ENCODE measurements at places on chromosomes 4 and X.

- DNase-seq: no peak
These were observed 41.0 kb downstream of the LDB2 start for GRCh38 chr4:16857425-16857824.

DNA sequence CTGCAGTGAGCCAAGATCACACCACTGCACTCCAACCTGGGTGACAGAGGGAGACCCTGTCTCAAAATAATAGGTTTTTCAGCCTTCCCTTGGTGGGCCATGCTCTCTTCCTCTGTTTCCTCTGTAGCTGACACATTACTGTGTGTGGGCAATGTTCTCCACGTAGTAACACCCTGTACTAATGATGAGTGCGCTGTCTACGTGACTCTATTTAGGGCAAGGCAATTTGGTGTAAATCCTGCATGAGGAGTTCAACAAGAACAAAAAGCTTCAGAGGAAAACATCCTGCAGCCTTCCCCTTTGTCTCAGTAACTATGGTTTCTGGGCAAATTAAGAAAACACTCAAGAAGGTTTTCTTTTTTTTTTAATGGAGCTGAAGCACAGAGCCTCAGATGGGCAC lies 24.4 kb upstream of the JAKMIP1 start:
- DNase-seq: no peak

- no peak for DNase-seq
These were observed 39.9 kb upstream of the CYP4V2 start for GRCh38 chr4:186151499-186151898.

DNA sequence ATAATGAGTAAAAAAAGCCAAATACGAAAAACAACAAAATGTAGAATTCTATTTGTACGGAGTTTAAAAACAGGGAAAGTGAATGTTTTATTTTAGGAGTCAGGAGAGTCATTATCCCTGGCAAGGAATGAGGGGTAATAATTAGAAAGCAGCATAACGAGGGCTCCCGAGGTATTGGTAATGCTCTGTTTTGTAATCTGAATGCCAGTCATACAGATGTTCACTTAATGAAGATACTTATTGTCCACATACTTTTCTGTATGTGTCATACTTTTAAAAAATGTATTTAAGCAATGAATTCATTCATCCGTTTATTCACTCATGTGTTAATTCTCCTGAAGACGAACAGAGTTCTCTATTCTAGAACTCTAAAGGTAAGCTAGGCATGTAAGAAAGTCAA lies 87.8 kb upstream of the BMP2K start:
- DNase-seq: peak; percentile 29

DNA sequence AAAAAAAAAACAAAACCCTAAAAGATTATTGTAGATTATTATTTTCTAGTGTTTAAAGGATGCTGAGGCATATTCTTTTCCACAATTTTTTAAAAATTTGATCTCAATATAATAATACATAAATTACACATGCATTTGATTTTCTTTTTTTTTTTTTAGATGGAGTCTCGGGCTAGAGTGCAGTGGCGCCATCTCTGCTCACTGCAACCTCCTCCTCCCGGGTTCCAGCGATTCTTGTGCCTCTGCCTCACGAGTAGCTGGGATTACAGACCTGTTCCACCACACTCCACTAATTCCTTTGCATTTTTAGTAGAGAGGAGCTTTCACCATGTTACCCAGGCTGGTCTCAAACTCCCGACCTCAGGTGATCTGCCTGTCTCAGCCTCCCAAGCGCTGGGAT lies 83.5 kb upstream of the TSPAN5 start:
- no peak for DNase-seq

DNA sequence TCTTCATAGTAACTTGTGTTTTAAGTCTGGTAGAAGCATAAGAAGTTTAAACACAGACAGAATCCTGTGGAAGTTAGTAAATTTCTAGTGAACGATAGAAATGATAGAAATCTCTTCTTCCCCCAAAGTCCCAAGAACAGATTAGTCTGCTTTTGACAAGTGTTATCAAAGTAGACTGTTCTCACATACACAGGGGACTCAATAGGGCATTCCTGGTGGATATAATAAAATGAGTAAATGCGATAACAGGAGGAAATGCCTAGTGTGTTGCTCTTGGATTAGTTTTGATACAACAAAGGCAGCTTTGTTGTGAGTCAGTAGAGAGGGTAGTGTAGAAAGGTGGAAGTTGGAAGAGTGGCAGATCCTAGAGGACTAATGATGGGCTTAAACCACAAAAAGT lies 43.5 kb downstream of the CLCN3 start:
- DNase-seq: peak; percentile 20

- peak; percentile 9 for DNase-seq
These were observed 185.8 kb upstream of the STK26 start for GRCh38 chrX:131837325-131837724.
